NCI-H2171 (cell line): ENCODE measurements at places on chromosomes 6 and 20.
A peak's percentile ranks its signal among the peaks of the same experiment; 100 is the strongest.

GRCh38 chr6:34414999-34415858 lies 10.6 kb downstream of the RPS10 start:
- peak; percentile 39 for DNase-seq

DNA sequence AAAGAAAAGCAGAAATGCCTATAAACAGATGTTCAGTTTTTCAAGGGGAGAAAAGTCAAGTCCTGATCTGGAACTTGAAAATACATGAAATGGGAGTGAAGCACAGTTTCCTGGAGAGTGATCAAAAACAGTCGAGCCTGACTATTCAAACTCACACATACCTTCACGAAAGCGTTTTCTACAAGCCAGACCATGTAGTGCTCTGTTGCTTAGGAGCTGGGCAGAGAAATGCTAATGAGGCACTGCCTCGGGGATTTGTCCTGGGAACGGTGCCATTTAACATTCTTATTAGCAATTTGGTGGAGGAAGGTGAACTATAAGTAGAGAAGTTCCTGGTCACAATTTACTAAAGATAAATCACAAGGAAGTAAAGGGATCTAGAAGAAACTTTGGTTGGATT lies 5.9 kb downstream of the NHSL1 start:
- no peak for DNase-seq

GRCh38 chr6:108998485-108998884 lies 96.2 kb downstream of the SESN1 start:
- DNase-seq = no peak

DNA sequence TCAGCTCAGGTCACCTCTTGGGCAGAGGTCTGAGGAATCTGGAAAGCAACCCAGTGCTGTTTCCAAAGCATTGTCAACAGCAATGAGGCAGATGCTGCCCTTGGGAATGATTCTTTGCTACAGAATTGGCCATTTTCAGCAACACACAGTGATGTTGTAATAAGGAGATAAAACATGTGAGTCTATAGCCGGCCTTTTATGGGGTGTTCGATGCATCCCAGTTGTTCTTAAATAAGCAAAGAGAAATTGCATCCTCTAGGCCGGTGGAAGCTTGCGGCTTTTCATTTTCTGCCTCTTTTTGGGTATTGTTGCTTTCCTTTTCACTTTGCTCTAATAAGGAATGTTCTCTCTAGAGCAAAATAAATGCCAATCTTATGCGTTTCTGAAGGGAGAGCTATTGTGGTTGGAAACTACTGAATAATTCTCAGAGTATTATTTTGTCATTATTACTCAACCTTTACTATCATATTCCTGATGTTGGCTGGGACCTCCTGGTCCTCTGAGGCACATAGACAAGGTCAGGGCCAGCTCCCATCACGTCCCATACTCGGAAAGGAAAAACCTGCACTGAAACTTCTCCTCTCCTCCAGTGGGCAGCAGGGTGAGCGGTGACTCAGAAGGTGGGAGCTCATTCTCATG lies 214.2 kb downstream of the CDH26 start:
- no peak for DNase-seq

DNA sequence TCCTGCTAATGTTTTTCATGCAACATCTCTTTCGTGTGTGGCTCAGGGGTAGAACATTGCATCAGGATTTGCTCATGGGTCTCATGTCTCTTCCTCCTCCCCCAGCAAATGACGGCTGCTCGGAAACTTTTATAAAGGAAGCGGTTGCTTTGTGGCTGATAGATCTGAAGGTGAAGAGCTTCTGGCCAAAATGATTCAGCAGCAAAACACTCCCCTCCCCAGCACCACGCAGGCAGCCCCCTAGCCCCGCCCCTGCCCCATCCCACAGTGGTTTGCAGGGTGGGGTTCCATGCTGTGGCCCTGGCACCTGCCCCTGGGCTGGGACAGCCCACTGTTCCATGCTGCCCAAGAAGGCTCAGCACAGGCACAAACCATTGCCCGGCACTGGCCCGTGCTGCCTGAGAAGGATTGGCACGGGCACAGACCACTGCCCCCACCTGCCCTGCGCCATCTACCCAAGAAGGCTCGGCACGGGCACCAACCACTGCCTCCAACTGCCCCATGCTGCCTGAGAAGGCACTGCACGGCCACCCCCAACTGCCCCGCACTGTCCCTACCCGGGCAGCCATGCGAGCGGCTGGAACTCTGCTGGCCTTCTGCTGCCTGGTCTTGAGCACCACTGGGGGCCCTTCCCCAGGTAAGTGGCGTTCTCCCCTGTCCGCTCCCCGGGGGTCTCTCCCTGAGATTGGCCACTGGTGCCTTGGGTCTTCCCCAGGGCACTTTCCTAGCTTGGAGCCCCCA lies at the start of gene CST7:
Gene CST7, plus strand, starts transcription at position 331 of the 741 bp plus-strand sequence. Its CDS starts 237 bp downstream, at position 568.
- DNase-seq = no peak

GRCh38 chr6:168155821-168156741 lies 77.1 kb upstream of the FRMD1 start:
- DNase-seq = no peak

- DNase-seq = no peak
These were observed 12.2 kb downstream of the BACH2 start for GRCh38 chr6:90284236-90285041.

GRCh38 chr6:142705054-142705453 lies 239.9 kb downstream of the HIVEP2 start:
- no peak for DNase-seq

DNA sequence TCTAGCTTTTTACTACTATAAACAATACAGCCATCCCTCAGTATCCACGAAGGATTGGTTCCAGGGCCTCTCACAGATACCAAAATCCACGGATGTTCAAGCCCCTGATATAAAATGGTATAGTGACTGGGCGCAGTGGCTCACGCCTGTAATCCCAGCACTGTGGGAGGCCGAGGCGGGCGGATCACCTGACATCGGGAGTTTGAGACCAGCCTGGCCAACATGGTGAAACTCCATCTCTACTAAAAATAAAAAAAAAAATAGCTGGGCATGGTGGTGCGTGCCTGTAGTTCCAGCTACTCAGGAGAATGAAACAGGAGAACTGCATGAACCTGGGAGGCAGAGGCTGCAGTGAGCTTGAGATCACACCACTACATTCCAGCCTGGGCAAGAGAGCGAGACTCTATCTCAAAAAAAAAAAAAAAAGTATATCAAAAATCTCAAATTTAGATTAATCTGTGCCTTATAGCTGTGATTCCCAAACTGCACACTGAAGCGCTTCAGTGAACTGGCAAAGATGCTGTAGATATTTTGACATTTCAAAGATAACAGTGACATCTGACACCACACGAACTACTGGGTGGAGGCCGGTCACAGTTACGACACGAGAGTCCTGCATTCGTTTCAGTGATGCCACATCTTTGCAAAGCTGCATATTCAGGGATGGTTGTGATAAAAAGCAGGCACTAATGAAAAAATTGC lies 38.3 kb downstream of the MRS2 start:
- DNase-seq = no peak

DNA sequence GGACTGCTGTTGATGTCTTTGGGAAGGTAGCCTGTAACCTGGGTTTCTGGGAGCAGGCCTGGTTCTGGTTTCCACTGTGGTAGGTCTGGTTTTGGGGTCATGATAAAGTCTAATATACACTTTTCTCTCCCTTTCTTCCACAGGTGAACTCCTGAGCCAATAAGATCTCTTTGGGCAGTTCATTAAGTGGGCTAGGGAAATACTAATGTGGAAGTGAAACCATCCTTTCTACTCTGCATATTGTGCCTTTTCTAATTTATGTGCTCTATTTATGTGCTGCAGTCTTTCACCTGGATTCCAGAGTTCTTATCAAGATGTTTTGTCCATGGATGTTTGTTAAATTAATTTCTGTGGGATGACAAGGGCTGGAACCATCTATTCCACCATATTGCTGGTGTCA lies 165.7 kb upstream of the PTPRK start:
- DNase-seq = no peak

GRCh38 chr20:23122796-23123655 lies 36.9 kb upstream of the CD93 start:
- no peak for DNase-seq

DNA sequence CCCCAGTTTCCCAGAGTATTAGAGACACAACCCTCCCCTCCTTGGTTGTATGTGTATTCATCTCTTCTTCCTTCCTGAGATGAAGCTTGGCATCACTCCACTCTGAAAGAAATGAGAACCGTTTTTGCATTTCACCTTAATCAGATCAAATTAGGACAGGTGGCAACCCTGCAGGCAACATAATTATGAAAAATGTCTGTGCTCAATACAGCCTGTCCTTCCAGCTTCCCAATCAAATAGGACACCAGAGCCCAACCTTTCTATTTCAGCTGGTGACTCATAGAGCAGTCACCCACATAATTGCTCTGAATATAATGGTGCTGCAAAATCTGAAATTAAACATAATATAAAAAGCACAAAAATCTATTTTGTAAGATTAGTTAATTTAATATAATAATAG lies 310.2 kb upstream of the AGPAT4 start:
- no peak for DNase-seq

DNA sequence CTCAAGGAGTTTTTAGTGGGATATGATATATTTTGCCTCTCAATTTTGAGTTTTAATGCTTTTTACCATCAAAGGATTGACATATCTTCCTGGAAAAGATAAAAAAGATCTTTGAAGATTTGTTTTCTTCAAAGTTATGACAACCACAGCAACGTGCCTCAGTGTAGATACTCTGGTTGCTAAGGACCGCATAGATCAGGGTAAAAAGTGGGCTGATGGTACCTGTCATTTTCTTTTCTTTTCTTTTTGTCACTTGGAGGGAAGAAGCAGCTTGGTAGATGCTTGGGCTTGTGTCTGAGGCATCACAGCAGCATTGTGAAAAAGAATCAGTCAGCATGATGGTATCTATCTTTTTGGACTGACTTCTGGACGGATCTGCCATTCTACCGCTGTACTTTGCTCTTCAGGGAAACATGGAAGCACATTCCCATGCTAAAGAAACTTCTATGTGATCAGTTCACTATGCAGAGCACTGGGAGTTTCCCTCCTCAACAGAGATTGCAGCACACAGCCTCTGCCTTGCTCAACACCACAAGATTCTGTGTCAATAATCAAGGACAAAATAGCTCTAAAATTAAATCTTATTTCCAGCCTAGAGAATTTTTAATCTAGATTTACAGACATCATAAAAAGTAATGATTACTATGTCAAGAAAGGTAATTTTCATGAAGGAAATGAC lies 54.8 kb upstream of the SGK1 start:
- no peak for DNase-seq

GRCh38 chr20:14861028-14861699 lies 523.8 kb upstream of the FLRT3 start:
- DNase-seq = no peak

GRCh38 chr6:42783876-42784642 lies 2.2 kb downstream of the BICRAL start:
- no peak for DNase-seq

- DNase-seq = no peak
These were observed 909 bp downstream of the DNAAF9 start for GRCh38 chr20:3406481-3407039.

- DNase-seq = no peak
These were observed 536.8 kb downstream of the EYS start for GRCh38 chr6:65170273-65170672.

GRCh38 chr6:101811108-101811507 lies 417.6 kb downstream of the GRIK2 start:
- no peak for DNase-seq

- no peak for DNase-seq
These were observed 24.0 kb upstream of the ATRN start for GRCh38 chr20:3446779-3447178.

- DNase-seq = no peak
These were observed 598.6 kb downstream of the TBC1D32 start for GRCh38 chr6:120735641-120736040.

- DNase-seq = no peak
These were observed 453 bp downstream of the CEP57L1 start for GRCh38 chr6:109095835-109096084.

- no peak for DNase-seq
These were observed 498.5 kb downstream of the QKI start for GRCh38 chr6:163913045-163913444.

- no peak for DNase-seq
These were observed 31.1 kb downstream of the CDKAL1 start for GRCh38 chr6:20565342-20565741.

DNA sequence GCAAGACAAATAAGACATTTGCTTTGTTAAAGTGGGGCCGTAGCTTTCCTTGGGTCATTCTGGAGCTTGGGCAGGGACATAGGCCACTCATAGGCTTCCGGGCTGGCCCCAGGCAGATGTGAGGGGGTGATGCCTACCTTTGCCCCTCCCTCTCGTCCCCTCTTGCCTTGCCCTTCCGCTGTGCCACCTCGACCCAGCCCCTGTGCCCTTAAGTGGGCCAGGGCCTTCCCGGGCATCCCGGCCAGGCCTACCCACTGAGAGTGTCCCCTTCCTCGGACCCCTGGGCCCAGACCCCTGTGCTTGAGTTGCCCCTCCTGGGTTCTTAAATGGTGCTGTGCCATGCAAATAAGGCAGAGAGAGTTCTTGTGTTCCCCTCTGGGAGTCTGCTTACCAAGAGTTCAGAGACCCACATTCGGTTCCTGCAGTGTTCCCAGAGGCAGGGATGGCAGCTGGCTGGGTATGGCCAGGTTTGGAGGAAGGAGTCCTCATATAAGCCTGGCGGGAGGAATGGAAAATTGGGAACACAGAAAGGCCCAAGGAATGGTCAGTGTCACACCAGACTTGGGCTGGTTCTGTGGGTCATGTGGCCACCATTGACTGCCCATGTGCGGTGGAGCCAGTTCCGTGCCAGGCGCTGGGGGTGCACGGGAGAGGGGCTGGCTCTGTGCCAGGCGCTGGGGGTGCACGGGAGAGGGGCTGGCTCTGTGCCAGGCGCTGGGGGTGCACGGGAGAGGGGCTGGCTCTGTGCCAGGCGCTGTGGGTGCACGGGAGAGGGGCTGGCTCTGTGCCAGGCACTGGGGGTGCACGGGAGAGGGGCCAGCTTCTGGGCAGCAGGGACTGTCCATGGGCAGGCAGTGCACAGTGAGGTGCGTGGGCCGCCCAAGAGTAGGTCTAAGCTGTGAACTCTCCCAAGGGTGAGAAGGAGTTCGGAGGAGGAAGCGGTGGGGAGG lies 173.5 kb upstream of the SNX9 start:
- DNase-seq = peak; percentile 58
